ENCODE measurements at places on chromosomes 16 and 17. TPM values are rescaled to one million over a fixed set of nuclear protein-coding genes. Genes with fewer than 3 reads are reported as not detected.

Gene ATP2C2
- polyA plus RNA-seq: not detected

Gene KRT40
- not detected for polyA plus RNA-seq

Gene GPR179
- not detected for polyA plus RNA-seq

Gene RRAD
- polyA plus RNA-seq: not detected

Gene TEDC2
- polyA plus RNA-seq: not detected

Gene ZFP3
- polyA plus RNA-seq: 0.52 TPM

Gene BRIP1
- 1.00 TPM for polyA plus RNA-seq

Gene P2RX5
- polyA plus RNA-seq: 28.9 TPM

Gene ITGAL
- polyA plus RNA-seq: 159 TPM

Gene SYCE1L
- polyA plus RNA-seq: 1.9 TPM

GRCh38 chr16:84545114-84545737 lies 40.8 kb upstream of the MEAK7 start:
- no peak for DNase-seq

DNA sequence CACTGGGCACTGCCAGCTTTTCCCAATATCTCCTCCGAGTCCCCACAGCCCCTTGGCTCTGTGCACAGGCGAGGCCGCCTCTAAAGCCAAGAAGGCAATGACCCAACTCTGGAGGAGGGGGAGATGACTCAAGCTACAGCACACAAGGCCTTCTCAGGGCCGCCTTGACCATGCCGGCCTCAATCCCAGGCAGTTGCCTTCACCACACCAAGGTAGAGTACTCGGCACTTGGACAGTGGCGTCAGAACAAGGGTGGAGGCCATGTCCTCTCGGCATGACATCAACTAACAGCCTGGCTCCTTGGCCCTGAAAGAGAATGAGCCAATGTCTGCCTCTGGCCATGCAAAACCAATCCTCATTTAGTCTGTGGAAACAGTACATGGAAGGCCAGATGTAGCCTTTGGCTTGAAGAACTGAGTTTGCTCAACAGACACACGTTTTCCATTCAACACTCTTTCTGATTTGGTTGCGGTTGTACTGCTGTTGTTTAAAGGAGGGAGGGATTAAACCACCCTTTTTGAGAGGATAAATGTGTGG lies 139.6 kb downstream of the XYLT1 start:
- no peak for DNase-seq

DNA sequence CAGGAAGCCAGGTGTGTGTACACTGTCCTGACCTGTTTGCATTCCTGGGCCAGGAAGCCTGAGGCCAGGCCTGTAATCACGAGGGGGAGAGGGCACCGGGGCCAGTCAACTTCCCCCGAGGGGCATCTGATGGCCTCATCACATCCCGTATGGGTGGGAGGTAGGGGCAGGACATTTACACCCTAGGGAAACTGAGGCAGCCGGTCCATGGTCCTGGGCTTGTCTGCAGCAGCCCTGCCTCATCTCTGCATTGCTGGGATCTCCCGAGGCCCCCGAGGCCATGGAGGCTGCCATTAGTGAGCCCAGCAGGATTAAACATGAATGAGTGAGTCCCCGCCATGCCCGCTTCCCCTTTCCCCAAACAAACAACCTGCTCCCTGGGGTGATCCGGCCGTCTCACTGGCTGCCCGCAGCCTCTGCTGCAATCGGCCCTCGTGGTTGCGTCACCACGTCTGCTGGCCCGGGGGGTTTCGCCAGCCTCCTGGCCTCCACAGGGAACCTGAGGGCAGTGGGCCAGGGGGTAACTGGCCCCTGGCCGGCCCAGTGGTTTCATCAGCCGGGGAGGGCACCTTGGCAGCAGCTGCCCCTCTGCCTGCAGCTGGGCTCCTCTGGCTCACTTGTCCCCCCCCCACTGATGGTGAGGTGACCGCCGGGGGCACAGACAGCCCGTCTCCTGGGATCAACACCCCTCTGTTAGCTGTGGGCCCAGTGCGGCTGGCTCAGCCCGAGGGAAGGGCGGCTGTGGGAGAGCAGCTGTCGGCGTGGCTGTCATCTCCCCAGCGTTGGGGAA lies 88.3 kb upstream of the GSE1 start:
- DNase-seq: no peak

- DNase-seq: no peak
Observed at GRCh38 chr16:56625943-56626654, 518 bp downstream of the MT1E start.

- DNase-seq: no peak
Observed at GRCh38 chr16:49827805-49828438, 28.0 kb downstream of the ZNF423 start.

DNA sequence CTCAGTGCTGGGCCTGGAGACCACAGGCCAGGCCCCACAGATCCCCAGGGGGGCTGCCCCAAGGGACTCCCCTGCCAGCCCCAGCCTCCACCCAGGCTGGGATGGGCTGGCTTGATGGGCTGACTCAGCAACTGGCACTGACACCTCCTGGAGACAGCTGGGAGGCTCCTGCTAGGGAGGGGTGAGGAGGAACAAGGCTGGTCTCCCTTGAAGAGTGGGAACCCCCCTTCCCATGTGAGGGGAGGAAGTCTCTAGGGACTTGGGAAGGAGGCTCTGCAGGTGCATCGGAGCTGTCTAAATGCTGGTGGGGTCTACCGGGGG lies 10.4 kb downstream of the NHERF1 start:
- DNase-seq: no peak

DNA sequence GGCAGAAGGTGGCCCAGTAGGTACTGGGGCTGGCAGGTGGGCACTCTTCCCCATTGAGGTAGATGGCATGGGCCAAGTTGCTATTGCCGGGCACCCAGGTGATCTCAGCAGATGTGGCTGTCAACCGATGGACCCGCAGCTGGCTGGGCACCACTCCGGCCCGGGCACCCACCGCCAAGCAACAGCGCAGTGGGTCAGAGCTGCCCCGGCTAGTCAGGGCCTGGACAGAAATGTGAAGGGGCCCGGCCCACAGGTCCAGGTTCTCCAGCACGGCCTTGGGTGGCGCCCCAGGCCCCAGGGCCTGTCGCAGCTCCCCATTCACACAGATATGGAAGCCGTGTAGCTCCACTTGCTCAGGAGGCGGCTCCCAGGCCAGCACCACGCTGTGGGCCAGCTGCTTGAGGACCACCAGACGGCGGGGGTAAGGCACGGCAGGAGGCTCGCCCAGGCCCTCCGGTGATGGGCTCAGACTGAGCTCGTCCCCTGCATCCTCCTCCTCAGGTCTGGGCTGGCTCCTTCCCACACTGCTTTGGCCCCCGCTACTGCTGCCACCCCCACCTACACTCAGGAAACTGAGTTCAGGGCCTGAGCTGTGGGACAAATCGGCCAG lies 16.5 kb downstream of the TSPOAP1 start:
- DNase-seq: no peak

GRCh38 chr17:39926588-39927100 lies 757 bp downstream of the ORMDL3 start:
- DNase-seq: peak; percentile 77

DNA sequence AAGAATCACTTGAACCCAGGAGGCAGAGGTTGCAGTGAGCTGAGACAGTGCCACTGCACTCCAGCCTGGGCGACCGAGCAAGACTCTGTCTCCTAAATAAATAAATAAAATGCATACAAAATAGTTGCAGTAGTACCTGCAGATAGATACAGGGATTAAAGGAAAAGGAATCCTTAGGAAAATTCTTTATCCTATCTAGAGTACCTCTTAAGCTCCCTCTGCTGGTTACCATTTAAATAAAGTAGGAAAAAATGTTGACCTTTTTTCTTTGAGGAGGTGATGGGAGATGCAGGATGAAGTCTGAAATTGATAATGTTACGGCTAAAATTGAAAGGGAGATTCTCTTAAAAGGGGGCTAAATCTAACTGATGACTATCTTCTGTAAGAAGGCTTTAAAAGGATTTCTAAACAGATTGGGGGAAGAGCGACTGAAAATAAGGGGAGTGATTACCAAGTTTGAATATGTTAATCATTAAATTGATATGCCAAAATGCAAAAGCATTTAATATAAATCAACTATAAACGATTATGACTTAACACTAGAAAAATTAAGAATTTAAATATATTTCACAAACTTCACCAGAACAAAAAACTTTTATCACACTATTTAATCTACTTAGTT lies 29.4 kb downstream of the C16orf87 start:
- DNase-seq: no peak

GRCh38 chr17:55585629-55586028 lies 74.4 kb upstream of the SMIM36 start:
- peak; percentile 7 for DNase-seq

DNA sequence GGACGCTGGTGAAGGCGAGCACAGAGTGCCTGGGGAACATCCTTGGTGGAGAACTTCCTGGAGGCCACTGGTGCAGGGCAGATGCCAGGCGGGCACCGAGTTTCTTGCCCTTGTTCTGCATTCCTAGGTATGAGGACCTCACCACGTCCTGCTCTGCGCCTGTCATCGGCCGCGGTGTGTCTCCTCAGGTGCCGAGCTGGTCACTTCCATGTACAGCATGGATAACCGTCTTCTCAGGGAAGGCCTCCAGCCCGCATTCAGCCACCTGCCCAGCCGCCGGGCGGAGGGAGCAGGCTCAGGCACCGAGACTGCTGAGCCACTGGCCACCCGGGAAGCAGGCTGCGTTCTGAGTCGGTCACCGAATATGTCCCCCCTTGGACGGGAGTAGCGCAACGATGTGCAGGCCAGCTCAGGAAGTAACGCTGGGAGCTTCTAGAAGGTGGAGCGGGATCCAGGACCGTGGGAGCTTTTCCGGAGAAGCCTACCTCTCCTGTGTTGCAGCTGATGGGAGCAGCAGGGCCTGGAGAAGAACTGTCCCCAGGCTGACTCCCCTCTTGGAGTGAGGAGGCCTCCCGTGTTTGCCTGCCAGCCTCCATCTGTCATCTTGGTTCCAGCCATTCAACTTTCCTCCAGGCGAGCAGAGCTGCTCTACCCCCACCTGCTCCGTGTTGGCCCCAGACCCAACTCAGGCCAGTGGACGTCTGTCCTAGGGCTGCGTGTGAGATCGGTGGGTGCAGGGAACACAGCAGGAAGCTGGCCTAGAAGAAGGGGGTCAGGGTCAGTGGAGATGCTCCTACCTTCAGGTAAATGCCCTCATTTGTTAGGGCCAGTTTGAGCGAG lies 2.1 kb upstream of the BAIAP2 start:
- DNase-seq: no peak

DNA sequence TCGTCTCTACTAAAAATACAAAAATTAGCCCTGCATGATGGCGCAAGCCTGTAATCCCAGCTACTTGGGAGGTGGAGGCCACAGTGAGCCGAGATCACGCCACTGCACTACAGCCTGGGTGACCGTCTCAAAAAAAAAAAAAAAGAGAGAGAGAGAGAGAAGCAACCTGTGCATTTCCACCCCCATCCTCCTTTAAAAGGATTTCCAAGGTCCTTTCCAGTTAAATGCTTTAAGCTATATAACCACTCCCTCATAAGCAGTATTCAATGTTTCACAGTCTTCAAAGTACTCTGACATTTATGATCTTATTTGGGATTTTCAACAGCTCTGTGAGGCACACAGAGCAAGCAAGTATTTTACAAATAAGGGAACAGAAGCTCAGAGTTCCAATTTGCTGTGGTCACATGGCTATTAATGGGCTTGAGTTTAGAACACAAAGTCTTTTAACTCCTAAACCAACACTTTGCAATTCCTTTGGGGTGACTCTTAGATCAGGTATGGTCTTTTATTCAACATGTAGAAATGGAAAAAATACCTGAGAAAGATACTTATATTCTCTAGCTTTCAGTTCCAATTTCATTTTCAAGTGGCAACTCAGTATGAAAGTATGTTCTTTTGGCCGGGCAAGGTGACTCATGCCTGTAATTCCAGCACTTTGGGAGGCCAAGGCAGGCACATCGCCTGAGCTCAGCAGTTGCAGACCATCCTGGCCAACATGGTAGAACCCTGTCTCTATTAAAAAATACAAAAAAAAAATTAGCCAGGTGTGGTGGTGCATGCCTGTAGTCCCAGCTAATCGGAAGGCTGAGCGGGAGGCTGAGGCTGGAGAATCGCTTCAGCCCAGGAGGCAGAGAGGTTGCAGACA lies 31.3 kb downstream of the SPOP start:
- no peak for DNase-seq

DNA sequence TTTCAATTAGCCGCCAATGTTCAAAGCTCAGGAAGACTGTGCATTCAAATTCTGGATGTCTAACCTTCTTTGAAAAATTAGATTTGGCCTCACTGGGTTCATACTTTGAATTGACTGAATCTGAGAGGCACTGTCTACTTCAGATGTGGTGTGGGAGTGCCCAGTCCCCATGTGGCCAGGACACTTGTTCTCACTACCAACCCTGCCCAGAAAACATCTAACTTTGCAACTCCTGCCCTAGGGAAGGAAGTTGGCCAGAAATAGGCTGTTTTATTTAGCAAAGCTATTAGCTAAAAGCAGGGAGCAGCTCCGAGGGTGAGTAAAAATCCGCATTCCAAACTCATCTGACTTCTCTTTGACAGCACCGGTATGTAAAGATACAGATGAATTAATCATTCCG lies 86.3 kb downstream of the XYLT1 start:
- DNase-seq: no peak

GRCh38 chr16:17301593-17302135 lies 169.1 kb downstream of the XYLT1 start:
- DNase-seq: no peak

DNA sequence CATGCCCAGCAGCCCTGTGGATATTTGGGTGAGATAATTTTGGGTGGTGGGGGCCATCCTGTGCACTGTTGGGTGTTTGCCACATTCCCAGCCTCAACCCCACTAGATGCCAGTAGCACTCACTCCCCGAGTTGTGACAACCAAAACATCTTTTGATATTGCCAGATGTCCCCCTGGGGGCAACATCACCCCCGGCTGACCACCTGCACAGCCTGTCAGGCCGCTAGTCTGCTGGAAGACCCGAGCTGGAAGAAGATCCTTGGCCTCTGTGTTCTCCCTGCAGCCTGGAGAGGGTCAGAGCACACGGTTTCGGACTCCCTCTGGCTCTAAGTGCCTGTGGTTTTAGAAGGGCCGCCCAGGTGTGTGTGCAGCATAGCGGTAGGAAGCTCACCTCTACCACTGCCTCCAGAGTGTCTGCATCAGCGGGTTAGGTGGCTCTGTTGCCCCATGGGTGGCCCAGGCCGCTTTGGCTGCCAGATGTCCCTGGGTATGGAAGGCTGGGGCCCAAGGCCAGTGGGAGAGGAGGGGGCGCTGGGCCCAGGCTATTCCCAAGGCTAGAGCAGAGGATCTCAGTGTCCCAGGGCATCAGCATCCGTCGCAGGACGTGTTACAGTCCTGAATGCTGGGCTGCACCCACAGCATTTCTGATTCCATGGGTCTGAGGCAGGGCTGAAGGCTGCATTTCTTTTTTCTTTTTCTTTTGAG lies 195.8 kb upstream of the GSE1 start:
- DNase-seq: no peak

- DNase-seq: no peak
Observed at GRCh38 chr17:67068999-67069398, 24.6 kb downstream of the CACNG1 start.

DNA sequence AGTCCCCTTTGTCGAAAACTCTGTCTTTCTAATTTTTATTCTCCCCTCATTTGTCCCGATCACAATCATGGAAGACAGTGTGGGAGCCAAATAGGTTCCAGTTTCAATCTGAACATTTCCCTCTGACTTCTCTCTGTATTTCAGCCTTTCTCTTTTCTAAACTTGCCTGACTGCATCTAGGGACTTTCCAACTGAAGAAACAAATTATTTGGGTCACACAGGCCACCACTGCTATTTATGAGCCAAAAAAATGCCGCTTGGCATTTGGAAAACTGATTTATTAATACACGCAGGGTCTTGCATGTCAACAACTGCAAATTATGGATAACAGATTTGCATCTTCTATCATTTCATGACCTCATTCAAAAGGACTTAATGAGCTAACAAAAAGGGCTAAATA lies 55.2 kb upstream of the ELAC2 start:
- DNase-seq: no peak

Data from CD4-positive, alpha-beta memory T cell (primary cell).